ENCODE measurements at places on chromosomes 1 and 21.

DNA sequence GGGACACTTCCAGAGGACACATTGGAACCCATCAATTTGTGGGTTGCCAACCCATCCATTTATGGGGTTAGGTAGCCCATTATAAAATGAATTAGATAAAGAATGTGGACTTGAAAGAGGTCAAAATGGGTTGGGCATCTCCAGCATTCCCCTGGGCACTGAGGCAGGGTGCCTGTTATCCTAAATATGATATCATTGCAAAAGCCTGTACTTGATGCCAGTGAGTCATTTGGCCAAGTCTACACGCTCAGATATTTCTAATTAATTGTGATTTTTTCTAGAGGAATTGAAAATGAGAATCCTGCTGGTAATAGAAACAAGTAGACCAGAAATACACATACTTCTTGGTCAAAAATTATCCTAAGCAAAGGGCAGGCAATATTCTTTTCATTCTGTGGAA is 21.9 kb upstream of the NBL1 start:
- no peak for DNase-seq

DNA sequence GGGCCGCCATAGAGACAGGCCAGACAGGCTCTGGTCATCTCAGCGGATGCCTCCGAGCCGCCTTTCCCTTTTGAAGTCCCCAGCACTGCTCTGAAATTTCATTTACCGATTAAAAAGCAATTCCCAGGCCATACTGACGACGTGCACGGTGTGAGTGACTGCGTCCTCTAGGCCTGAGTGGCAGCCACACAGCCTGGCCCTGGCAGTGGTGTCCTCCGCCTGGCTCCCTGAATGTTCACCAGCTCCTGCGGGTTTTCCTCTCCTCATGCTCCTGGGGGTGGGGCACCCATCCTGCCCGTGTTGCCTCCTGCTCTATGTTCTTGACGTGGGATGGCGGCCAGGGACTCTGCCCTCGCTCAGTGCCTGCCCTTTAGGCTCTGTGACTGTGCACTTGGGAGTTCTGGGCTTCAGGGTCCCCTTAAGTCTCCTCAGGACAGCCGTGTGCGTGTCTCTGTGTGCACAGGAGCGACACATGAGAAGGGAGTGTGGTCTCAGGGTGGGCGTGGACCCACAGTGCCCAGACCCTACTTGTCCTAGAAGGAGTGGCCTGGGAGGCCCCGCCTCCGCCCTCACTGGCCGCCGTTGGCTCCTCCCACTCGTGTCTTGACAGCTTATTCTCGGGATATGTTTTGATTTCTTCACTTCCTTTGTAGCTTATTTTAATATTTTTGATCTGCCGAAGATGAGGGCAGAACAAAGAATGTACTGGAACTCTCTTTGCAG is 3.6 kb downstream of the SKI start:
- no peak for DNase-seq

DNA sequence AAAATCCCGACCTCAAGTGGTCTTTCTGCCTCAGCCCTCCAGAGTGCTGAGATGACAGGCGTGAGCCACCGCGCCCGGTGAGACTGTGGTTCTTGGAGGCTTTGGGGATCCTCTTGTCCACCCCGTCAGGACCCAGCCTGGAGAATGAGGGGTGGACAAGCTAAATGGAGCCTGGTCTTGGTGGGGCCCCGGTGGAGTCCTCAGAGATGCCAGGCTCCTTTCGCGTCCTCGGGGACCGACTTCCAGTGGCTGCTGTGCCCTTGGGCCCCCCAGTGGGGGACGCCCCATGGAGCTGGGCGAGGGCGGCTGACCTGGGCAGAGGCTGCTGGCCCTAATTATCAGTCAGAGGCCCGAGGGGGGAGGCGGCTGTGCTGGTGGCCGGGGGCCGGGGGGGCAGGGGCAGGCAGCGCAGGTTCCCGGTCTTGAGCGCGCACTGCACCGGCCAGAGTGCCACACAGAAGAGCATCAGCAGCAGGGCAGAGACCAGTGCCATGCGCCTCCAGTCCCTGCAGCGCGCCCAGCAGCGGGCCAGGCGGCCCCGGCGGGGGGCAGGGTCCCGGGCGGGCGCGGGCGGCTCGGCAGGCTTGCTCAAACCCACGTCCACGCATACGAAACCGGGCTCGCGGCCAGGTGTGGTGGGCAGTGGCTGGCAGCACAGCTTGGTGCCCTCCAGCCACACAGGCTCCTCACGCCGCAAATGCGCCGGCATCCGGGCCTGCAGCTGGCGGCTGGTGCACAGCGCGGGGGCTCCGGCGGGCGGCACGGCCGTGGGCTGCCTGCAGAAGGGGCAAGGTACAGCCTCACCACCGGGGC is 2.4 kb downstream of the RNF223 start:
- no peak for DNase-seq

GRCh38 chr1:72284348-72285073 is 2.2 kb upstream of the NEGR1 start:
- no peak for DNase-seq

- no peak for DNase-seq
Observed at GRCh38 chr1:159999204-159999603, 32.6 kb downstream of the PIGM start.

- DNase-seq = no peak
Observed at GRCh38 chr1:157073944-157074685, 25.5 kb downstream of the ETV3L start.
